Umbilical cord (tissue), 2 donors: ENCODE measurements at places on chromosomes 3 and 15.

DNA sequence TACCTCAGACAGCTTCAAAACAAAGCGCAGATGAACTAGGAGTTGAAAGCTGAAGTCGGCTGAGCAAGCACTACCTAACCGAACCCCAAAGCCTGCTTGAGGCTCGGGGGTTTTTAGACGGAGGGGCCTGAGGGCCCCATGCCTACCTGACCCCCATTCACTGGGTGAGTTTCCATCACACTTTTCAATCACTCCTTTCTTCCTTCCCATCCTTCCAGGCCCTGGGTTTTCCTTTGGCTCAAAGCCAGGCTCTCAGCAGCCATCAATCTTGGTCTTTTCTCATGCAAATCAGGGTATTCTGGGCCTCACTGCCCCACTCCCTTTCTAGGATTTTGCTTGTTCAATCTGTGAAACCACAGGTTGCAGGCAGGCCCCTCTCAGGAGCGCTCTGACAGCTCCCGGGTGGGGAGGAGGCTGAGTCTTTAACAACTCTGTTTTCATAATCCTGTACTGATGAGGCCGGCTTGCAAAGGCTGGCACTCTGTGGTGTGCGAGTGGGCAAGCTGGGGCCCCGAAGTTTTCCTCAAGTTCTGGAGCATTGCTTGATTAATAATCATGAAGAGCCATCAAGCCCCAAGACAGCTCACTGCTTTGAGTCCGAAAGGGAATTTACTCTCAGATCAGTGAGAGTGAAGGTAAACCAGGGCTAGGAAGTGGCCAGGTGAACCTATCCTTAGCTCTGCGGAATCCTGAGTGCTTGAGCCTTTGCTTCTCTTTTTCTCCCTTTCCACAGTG is 97.6 kb downstream of the FRMD4B start:
- no peak for DNase-seq

- peak; percentile 94 for DNase-seq
Observed at GRCh38 chr3:172153335-172153861, 114.0 kb downstream of the FNDC3B start.

DNA sequence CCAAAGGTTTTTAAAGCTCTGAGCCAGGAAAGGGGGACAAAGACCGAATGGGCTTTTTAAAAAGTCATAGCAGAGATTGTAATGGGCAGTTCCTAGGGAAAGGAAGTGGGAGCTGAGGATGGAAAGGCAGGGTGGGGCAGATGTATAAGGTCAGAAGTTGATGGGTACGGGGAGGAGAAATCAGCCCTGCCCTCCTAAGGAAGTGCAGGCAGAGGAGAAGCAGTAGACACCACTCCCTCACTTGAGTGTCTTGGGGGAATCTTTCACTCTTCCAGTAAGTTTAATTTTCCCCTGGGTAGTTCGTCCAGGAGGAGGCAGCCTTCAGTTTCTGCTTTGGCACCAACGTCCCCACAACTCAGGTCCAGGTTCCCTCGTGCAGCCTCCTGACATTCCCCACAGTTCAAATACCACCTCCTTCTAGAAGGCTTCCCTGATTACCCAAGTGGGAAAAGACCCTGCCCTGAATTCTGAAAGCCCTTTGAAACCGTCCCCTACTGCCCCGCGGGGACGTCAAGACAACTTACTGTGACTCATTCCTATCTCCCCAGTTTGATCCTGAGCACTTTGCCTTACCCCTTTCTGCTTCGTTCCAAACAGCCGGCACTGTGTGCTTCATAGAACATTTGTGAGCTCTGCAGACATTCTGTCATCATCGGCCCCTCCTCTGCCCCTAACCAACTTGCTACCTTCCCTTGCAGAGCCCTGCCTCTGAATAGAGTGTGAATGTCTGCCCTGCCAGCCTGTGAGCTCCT is 14.3 kb upstream of the SRP14 start:
- DNase-seq: no peak

- peak; percentile 99 for DNase-seq
Observed at GRCh38 chr3:197711973-197712707, 24.6 kb downstream of the RUBCN start.

GRCh38 chr3:140871022-140871421 is 70.6 kb upstream of the SLC25A36 start:
- no peak for DNase-seq

GRCh38 chr3:59559721-59560435 is 510.1 kb upstream of the CFAP20DC start:
- peak; percentile 19 for DNase-seq

GRCh38 chr15:22981051-22981840 is 1.1 kb upstream of the CYFIP1 start:
- no peak for DNase-seq

- peak; percentile 22 for DNase-seq
Observed at GRCh38 chr3:157330206-157330605, 106.4 kb upstream of the PTX3 start.

DNA sequence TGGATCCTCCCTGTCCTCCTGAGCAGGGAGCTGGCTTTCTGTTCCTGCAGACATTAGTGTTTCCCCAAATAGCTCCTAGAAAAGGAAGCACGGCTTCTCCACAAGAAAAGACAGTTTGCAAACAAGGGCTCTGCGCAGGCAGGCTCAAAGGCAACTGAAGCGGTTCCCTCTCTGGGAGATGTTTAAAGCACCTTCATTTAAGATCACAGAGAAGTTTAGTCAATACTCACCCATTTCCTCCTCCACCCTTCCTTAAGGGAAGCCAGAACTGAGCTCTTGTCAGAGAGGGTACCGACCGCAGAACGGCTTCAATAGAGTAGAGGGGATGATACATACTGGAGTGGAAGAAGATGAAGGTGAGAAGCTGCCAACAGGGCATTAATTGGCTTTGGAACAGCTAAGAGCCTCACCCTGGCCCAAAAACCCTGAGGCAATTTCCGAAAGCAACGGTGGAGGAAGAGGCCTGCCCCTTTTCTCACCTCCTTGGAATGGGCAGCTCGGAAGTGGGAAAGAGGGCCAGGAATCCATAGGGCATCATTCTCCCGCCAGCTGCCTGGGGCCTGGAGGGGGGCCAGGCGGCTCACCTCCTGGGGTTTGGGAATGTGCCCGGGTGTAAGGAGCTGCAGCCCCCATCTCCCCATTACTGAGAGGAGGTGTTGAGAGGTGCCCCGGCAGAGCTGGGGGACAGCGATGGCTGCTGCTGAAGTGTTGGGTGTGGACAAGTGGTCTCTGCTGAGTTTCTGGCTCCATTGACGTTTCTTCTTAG is 4.8 kb upstream of the EPHB3 start:
- DNase-seq: no peak

GRCh38 chr15:33204087-33204486 is 9.6 kb upstream of the FMN1 start:
- DNase-seq: no peak

DNA sequence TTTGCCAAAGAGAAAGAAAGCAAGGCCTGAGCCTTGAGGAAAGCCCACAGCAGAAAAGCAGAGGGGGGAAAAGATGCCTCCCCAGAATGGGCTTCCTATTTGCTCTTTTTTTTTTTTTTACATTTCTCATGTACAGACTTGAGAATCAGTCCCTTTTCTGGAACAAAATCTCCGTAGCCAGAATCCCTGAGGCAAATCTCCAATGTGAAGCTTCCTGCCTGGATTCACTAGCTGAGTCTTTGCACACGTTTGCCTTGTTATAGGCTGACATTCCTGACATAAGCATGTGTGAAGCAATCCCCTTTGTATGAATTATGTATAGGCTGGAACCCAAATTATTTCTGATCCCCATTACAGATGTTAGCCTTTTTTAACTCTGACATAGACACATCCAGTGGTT is 52.2 kb upstream of the ACTL6A start:
- DNase-seq: no peak

DNA sequence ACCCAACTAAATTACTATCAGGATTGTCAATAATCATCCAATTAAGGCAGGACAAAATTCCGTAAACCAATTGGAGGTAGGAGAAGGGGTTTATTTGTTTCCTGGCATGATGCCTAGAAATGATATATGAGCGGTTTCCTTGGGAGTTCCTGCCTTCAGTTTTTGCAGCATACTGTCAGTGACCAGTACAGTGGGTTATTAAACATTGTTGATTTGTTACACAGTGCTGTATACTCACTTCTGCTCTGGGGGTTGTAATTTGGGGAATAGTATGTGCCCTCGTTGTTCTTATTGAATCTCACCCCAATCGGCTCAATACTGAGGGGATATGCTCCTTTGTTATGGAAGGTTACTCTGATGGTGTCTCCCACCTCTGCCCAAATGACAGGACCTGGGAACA is 22.2 kb downstream of the CP start:
- no peak for DNase-seq

DNA sequence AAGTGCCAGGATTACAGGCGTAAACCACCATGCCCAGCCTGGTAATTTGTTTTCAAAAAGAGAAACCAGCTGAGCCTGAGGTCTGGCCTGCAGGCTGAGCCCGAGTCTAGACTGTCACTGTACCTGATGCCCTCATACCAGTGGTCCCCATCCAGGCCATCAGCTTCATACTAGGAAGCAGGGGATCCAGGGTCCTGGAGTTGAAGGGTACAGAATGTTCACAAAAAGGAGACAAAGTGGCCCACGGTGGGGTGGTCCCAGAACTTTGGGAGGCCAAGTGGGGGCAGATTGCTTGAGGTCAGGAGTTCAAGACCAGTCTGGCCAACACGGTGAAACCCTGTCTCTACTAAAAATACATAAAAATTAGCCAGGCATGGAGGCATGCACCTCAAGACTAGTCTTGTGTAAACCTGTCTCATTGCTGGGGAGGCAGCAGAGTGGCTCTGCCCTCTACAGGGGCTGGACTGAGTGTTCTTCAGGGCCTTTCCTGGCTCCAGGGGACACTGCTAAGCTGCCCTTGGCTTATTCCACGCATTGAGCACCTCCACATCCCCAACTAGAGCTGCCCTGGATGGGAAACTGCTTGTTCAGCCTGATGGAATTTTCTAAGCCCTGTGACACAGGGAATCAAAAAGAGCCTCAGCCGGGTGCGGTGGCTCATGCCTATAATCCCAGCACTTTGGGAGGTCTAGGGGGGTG is 7.9 kb upstream of the HHATL start:
- DNase-seq: no peak

DNA sequence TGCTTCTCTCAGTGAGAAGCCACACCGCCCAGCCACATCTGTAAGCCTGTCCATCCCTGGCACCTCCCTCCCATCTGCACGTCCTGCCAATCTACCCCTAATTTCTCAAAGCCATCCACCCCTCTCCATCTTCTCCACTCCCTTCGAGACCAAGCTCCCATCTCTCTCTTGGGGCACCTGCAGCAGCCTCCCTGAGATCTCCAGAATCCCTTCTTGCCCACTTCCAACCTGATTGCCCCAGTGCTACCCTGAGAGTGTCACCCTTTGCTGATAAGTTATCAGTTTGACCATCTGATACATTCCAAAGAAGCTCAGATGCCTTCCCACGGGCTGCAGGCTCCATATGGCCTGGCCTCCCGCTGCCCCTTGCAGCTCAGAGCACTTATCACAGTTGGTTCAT is 496.1 kb downstream of the SHQ1 start:
- no peak for DNase-seq

GRCh38 chr3:38493031-38493430 is 3.1 kb upstream of the EXOG start:
- DNase-seq: no peak

GRCh38 chr3:78757731-78758130 is 1010.1 kb downstream of the ROBO1 start:
- peak; percentile 19 for DNase-seq

DNA sequence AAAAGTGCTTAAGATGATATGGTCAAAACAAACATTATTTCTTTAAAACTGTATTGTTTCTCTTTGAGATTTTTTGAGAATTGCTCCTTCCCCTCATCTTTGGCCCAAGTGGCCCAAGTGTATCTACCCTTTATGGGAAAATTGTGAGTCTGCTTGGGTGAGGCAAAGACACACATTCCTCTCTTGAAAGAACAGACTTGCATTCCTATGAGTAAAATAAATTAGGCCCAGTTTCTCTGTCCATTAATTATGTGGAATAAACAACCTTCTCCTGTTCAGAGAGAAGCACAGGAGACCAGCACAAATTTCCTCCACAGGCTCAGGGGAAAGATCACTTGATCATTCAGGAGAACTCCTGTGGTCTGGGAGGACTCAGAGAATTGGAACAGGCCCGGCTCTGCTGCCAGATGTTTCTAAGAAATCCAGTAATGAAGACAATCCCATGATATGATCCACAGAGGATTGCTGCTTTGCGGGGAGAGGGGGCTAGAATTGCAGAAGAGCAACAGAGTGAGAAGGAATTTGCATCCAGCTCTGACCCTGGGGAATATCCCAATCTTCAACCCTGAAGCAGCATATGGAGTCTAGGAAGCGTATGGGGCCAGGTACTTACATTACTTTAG is 53.8 kb upstream of the BOC start:
- DNase-seq: peak; percentile 81

- DNase-seq: no peak
Observed at GRCh38 chr3:174431717-174432116, 427.4 kb upstream of the NAALADL2 start.

DNA sequence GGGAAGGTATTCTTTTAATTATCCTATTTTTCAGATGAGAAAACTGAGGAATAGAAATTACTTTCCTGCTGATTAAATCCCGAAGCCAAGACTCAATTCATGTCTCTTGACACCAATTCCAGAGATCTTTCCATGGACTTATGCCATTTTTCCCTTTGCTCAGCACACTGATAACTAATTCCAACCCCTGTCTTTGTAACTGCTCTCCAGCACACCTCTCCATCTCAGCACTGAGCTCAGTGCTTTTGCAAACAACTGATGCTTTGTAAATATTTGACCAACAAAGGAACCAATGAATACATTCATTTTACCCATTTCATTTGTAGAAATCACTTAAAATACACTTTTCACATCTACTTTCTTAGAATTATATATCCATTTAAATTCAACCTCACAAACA is 249.1 kb downstream of the IL5RA start:
- DNase-seq: no peak

- DNase-seq: no peak
Observed at GRCh38 chr15:89820666-89821611, 6.3 kb upstream of the ANPEP start.

- DNase-seq: no peak
Observed at GRCh38 chr3:180855364-180855763, 57.1 kb upstream of the FXR1 start.

DNA sequence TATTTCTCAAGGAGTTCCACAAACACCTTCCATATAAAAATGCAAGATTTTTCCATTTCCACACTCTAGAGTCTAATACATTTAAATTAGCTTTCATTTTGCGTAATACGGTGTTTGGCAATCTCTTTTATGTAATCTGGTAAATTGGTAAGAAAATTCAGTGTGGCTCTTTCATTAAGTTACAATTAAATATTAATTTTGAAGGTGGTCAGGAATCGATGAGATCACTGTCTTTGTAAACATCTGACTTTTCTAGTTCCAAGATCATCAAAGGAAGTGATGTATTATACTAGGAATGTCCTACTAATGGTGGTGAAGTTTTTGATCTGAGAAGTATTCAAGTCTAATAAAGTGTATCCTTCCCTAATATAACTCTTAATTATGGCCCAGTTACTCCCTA is 1.1 kb upstream of the UTS2B start:
- DNase-seq: no peak

DNA sequence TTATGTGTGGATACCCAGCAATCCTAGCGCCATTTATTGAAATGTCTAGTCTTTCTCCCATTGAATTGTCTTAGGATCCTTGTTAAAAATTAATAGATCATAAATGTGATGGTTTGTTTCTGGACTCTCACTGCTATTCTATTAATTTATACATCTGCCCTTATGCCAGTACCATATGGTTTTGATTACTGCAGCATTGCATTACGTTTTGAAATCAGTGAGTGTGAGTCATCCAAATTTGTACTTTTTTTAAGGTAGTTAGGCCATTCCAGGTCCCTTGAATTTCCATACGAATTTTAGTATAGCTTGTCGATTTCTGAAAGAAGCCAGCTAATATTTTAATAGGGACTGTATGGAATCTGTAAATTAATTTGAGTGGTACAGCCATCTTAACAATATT is 648.6 kb upstream of the ZNF385D start:
- DNase-seq: no peak

GRCh38 chr3:71724584-71725270 is 475 bp downstream of the EIF4E3 start:
- DNase-seq: peak; percentile 14
